Activated T-cell treated with anti-CD3 and anti-CD28 coated beads for 24 hours (primary cell): ENCODE measurements at places on chromosomes 1 and 21.

GRCh38 chr1:147627435-147628110, 42.8 kb downstream of the ACP6 start:
- peak; percentile 41 for DNase-seq

DNA sequence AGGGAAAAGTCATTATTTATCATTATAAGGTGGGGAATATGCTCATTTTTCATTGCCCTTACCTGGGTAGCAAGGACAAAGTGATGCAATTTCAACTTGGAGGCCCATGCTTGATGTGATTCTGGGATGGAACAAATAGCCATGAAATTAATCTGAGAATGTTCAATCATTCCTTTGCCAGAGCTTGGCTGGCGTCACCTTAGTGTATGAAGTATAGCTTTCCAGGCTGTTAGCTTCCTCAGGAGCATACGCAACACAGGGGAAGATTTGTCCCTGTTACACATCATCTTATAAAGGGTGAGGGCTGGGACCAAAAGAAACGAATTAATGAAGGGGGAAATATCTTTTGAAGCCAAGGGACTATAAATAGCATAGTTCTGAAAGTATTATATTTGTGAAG, 91.4 kb upstream of the DEPDC1 start:
- no peak for DNase-seq

GRCh38 chr1:23066075-23066474, 46.8 kb downstream of the KDM1A start:
- DNase-seq: no peak

DNA sequence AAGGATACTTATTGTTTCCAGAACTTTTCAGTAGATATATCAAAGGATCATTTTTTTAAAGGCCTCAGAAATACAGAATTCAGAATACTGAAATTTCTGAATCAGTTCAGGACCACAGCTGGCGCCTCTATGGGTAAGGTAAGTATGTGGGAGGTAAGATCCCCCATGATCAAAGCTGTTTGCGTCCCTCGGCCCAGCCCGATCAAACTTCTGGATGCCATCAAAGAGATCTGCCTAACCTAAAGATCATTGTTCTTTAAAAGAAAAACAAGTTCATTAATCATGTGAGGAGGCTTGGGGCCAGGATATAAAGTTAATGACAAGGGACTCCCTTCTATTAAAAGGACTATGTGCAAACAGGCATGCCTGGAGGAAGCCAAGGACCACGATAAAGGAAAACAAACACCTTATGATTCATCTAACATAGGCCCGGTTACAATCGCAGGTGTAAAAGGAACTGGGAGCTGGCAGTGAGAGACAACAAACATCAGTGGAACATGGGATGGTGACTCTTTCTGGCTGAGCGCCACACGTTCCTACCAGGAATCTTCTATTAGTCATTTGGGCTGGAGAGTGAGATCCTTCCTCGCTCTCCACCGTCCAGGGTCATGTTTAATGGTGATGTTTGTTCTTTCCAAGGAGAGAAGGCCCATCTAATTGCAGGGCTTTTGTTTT, 2.8 kb upstream of the BACE2 start:
- DNase-seq: no peak

- DNase-seq: no peak
Measured at GRCh38 chr1:247177755-247178154, 5.9 kb upstream of the ZNF124 start.

GRCh38 chr1:184162281-184162680, 110.8 kb downstream of the TSEN15 start:
- DNase-seq: no peak

DNA sequence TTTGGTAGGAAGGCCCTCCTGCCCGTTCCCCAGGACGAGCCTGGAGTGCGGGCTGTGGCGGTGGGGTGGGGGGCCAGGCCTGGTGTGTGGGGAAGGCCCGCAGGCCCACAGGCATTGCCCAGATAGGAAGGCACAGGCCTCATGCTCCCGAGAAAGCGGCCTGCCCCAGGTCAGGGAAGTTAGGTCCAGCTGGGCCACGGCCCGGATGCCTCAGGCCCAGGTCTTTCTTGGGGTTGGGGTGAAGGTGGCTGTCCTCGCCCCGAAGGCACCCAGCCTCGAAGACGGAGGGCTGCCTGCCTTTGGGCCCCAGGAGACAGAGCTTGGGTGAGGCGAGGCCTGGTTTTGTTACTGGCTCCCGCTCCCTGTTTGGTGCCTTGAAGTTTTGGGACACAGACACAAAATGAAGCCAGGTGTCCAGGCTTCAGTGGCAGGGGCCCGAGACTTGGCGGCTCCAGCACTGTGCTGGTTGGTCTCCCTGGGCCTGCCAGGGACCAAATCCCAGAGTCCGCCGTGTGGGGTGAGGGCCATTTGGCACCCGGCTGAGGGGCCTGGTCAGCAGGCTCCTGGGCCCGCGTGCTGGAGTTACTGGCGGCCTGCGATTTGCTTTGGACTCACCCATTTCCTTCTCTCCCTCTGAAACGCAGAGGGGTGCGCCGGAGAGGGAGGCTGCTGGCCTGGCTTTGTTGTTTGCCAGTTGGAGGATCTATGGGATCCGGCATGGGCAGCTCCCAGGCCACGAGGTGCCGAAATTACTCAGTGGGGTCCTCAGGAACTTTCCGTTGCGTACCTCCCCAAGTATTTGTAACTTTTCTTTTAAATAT, 2.0 kb downstream of the SKI start:
- no peak for DNase-seq

GRCh38 chr1:227315629-227316346, 2.5 kb downstream of the CDC42BPA start:
- no peak for DNase-seq

DNA sequence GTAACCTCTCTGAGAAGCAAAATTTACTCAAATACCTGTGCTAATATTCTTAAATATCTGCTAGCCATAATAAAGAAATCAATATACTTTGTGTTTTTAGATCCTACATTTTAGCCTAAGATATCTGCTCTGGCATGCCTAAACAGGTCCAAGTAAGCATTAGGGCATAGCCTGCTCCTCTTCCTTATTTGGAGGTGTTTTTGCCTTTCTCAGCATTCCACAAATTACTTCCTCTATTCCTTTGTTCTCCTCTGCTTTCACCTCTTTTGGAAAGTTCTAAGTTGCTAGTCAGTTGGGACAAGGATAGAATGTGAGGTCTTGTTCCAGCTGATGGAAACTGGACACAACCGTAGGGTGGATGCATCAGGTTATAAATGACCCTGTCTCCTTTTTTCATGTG, 7.2 kb upstream of the OR10X1 start:
- DNase-seq: no peak

DNA sequence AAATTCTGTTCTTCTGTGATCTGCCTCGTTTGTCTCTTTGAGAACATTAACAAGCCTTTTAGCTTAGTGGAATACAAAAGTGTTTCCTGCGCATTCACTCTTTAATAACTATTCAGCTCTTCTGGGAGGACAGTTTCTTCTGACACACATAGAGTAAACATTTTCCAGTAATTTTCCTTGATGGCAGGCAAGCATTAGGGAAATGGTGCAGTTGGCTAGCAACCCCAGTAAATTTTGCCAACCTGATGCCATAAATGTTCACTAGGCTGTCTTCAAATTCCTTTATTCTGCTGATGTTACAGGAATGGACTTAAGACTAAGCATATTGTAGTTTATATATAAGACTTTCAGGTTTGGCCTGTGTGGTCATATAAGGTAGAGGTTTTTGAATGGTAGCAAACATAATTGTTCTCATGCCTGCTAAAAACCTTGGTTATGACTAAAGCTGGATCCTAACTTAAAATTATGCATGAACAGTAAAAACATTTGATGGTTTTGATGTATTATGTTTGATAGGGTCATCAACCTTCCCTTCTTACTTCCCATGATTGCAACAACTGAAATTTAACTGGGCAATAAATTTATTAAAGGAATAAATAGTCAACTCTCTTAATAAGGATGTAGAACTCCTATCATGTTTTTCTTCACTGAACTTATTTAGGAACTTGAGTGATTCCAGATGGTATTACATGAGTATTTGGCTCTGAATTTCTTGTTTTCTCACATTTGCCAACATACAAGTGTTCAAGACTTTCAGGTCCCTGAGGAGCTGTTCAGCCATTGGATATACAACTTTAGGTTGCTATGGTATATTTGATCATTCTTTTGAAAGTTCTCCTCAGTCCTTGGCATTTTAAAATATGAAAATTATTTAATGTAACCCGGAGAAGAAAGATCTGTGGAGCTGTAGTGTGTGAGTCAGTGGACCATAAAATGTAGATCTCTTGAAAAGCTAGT, 223.4 kb downstream of the FMN2 start:
- DNase-seq: no peak

- DNase-seq: no peak
Measured at GRCh38 chr1:44677201-44677766, 2.8 kb downstream of the ARMH1 start.

DNA sequence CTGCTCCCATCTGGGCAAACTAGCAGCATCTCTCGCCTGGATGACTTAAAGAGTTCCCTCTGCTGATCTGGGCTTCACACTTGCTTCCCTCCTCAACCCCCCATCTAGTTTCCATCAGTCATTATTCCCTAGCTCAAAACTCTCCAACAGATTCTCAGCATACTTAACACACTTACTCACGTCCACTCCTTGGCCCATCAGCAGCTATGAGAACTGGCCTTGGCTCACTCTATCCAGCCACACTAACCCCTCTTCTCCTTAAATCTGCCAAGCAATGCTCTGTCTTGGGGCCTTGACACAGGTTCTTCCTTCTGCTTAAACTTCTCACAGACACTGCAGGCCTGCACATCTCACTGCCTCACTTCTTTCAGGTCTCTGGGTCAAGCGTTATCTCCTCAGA, 41.6 kb downstream of the GNG12 start:
- DNase-seq: no peak

DNA sequence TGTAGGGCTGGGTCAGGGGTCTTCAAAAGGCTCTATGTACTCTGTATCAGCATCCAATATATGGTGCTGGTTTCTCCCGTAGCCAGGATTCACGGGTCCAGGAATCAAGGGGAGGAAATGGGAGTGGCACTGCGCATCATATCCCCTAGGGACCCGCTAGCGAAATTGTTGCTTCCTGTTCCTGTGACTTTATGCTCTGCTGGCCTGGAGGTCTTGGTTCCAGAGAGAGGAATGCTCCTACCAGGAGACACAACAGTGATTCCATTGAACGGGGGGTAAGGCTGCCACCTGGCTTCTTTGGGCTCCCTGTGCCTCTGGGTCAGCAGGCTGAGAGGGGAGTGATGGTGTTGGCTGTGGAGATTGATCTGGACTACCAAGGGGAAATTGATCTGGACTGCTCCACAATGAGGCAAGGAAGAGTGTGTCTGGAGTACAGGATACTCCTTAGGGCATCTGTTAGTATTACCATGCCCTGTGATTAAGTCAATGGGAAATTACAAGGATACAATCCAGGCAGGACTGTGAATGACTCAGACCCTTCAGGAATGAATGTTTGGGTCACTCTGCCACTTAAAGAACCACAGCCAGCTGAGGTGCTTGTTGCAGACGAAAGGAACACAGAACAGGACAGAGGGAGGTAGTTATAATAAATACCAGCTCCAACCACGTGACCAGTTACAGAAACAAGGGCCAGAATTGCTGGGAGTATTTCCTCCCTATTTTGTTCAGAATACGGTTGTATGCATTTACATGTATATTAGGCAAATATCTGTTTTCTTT, 10.2 kb downstream of the SPSB1 start:
- DNase-seq: no peak

DNA sequence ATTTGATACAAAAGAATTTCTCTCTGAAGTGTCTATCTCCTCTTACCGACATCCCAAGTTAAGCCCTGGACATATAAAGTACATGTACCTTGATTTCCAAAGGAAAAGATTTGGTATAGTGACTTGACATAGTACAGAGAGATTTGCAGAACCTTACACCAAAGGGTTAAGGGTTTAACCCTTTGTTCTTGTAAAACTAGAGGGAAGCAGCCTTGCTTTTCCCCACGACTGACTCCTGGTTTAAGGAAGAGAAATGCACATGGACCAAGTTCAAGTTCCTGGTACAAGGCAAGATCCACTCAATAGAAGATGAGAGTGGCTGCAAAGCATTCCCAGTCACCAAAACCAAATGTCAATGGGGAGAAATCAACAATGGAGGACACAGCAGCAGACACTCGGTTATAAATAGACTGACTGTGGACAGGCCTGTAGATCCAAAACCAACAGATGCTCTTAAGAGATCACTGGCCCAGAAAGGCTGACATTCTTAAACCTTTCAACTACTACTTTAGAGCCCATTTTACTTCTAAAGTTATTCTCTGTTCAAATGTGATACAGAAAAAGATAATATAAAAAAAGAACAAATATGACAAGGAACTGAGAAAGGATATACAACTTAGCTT, 69.4 kb downstream of the PUM1 start:
- no peak for DNase-seq

GRCh38 chr1:212178851-212179250, 106.4 kb upstream of the PPP2R5A start:
- DNase-seq: no peak

DNA sequence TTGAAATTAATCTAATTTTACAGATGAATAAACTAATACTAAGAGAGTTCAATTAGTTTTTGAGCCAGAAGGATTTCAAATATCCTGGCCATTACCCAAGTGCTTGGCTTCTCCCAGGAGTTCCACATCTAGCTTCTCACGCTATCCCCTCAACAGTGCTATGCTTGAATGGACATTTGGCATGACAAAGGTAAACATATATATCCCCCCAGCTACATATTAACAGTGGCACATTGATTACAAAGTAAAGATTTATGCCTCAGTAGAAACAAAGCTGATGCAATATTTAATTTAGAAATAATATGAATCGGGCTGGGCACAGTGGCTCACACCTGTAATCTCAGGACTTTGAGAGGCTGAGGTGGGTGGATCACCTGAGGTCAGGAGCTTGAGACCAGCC, 434.6 kb upstream of the PRMT6 start:
- DNase-seq: no peak

DNA sequence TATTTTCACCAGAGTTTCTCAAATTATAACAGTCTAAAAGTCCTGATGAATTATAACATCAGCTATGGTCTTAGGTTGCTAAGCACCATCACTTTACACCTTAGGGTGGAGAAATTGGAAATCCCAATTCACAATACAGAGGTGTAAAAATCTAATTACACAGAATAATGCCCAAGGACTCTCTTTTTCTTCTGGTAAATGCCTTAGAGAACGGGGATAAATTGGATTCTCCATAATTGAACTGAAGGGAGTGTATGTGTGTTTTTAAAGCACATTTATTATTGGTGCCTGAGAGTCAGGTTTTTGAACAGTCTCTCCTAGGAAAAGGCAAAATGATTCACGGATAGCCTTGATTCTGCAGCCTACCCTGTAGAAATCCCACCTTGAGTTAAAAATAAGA, 66.8 kb downstream of the NIBAN1 start:
- no peak for DNase-seq

GRCh38 chr1:107442551-107442950, 301.7 kb downstream of the NTNG1 start:
- no peak for DNase-seq

GRCh38 chr1:43207229-43207853, 35.2 kb downstream of the CFAP57 start:
- DNase-seq: no peak

GRCh38 chr1:27144049-27144748, 10.7 kb downstream of the SLC9A1 start:
- no peak for DNase-seq

- no peak for DNase-seq
Measured at GRCh38 chr21:42201615-42202161, 17.3 kb upstream of the ABCG1 start.

GRCh38 chr1:28521502-28522164, 15.8 kb downstream of the RCC1 start:
- DNase-seq: no peak

- DNase-seq: no peak
Measured at GRCh38 chr1:33711511-33711910, 152.4 kb upstream of the HMGB4 start.
